ENCODE measurements at places on chromosomes 7 and 10.

GRCh38 chr7:134276951-134277350 is 39.8 kb downstream of the SLC35B4 start:
- no peak for DNase-seq

DNA sequence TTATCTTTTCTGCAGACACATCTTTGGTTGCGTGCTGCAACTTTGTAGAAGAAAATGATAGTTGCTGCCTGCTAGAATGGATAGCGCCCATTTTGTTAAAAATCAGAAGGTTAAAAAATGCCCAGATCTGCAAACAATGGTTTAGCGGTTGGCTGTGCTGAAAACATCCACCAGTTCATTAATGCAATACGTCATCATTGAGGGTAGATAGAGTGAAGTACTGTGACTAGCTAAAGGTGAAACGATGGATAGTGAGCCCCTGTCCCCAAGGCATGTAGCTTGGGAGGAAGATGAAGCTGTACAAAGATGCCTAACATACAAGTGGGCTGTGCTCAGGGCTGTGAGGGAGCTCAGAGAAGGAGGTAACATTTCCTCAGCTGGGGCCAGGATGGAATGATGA is 48.4 kb downstream of the TEX36 start:
- DNase-seq, result no peak

DNA sequence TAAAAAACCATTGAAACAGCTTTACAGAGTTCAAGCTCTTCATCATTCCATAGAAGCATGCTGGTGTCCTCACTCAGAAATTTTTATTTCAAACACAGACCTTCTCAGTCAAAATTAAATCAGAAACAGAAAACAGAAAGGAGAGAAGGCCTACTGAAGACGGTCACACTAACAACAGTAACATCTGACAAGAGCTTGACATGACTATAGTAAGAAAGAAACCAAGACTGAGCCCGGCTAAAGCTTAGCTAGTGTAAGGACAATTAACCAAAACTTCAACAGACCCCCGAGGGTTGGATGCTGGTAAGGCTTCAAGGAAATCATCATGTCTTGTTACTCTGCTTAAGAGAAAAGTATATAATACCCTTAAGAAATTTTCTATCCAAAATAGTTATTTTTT is 38.6 kb downstream of the MTPN start:
- no peak for DNase-seq

- DNase-seq, result no peak
Observed at GRCh38 chr10:73801253-73801590, 10.2 kb downstream of the NDST2 start.

DNA sequence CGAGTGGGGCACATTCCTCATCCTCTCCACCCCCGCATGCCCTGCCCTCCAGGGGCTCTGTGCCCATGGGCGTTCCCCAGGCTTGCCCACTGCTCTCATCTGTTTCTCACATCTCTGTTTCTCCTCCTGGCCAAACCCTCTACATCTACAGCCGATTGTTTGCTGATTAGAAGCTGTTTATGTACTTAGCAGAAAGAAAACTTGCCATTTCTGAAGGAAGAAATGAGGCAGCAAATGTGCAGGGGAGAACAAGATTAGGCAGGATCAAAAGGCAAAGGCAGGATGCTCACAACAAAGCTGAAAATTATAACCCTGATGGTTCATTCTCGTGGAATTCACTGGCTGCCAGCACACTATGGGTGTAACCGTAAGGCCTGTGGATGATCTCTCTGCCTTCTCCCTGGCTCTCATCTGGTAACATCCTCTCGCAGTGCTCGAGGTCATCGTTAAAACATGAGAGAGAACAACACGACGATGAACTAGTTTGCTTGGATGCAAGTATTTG is 111.6 kb upstream of the KLF14 start:
- DNase-seq, result no peak

DNA sequence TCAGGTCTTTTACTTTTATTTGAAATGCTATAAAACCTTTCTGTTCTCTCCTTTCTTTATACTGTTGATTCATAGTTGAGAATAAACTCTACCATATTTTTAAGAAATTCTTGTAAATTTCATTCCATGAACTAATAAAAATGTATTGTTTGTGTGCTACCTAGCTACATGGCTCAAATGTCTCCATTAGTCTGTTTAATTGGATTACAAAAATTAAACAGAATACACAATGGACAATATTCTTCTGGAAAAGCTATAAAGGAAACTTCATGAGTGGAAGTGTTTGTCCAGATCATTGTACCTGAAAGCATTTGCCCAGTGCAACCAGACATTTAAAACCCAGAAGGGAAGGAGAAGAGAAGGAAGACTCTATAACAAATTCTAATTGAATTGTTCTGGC is 20.1 kb downstream of the KCND2 start:
- no peak for DNase-seq

DNA sequence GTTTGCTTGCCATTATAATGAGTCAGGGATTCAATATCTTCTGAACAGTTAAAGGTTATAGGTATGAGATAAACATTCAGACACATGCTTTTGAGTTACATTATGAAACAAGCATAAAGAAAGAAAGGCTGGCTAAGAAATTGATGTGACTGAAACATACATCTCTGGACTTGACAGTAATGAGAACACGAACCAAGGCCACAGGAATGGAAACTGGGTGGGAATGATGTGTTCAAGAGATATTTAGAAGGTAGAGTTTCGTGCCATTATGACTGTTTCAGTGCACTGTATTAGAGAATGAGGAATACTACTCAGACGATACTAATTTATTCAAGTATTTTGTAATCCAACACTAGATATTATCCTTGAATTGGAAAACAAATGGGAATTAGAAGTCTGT is 332.1 kb upstream of the MAGI2 start:
- no peak for DNase-seq

DNA sequence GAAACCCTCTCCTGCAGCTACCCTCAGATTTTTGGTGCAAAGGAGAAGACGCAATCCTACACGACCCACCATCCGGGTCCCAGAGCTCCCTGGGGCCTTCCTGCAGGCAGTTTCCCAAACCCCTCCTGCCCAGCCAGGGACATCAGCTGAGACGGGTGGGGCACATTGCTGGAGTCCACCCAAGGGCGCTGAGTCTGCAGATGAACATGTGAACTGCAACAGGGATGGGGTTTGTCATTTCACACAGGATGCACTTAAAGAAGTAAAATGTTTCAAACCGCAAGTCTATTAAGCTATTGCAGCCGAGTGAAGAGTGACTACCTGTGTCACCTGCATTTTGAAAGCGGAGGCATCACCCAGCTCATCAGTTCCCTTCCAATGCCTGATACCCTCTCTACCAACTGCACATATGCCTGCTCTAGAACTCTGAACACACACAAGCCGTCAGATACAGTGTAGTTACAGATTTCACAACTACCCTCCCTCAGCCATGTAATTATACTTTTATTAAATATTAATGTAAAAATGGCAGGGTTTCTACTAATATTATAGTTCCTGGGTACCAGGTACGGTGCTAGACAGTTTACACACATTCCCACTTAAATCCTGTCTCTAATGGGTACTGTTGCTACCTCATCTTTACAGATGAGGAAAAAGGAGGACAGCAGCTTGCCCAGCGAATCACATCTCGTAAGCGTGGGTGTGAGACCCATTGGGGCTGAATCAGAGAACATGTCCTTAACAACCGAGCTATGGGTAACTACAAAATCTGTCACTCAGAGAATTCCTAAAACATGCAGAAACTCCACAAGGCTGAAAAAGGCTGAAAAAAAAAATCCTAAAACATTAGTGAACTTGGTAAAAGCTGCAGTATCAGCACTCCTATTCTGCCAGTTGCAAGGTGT is 71.2 kb downstream of the GRB10 start:
- DNase-seq, result no peak

DNA sequence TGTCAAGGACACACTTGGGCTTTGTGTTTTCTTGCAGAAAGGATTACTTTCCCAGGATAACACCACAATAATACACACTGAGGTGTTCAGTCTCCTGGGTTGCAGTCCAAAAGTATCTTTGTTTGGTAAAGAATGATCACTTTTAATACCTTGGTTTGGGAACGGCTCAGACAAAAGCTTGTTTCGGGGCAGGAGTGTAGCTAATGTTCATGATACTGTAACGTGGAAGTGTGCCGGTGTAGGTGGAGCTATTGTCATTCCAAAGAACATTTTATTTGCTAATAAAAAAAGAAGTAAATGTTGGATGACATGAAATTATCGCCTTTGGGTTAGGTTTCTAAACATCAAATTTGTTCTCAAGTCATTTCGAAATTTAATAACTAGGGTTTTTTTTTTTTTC is 1.2 kb downstream of the EIF4H start:
- no peak for DNase-seq

GRCh38 chr7:146002431-146003078 is 114.0 kb upstream of the CNTNAP2 start:
- no peak for DNase-seq

GRCh38 chr7:78090616-78091015 is 292.0 kb downstream of the PHTF2 start:
- no peak for DNase-seq

DNA sequence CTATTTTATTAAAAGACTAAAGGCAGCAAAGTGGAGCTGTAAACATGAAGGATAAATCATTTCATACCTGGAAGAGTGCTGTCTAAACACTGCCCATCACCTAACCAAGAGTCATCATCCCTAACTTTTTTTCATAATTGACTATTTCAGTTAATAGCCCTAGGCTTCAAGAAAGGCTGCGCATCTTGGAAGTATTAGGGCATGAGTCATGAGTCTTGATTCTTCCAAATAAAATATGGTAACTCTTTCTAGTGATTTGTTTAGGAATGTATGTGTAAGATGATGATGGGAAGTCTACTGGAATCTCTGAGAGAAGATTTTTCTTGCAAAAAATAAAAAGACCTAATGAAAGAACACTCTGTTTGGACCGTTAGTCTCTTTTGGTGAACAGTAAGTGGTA is 207.7 kb upstream of the AHR start:
- no peak for DNase-seq

- DNase-seq, result no peak
Observed at GRCh38 chr10:5234106-5234860, 37.6 kb downstream of the AKR1C4 start.

GRCh38 chr7:139913845-139914135 is 84.7 kb downstream of the TBXAS1 start:
- no peak for DNase-seq

DNA sequence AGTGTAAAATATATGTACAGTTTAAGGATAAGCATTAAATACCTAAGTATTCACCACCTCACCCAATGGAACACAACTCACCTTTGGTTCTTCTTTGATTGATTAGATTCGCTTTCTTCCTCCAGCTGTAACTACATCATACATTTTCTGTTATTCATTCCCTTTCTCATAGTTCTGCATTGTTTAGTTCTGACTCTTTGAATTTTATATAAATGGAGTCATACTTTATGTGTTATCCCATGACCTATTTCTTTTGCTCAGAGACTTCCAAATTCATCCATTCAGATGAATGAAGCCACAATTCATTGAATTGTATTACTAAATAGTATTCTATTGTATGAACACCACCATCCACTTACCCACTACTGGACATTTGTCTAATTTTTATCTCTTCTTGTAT is 12.3 kb downstream of the THNSL1 start:
- no peak for DNase-seq

GRCh38 chr10:90226517-90226916 is 525.1 kb downstream of the KIF20B start:
- no peak for DNase-seq

DNA sequence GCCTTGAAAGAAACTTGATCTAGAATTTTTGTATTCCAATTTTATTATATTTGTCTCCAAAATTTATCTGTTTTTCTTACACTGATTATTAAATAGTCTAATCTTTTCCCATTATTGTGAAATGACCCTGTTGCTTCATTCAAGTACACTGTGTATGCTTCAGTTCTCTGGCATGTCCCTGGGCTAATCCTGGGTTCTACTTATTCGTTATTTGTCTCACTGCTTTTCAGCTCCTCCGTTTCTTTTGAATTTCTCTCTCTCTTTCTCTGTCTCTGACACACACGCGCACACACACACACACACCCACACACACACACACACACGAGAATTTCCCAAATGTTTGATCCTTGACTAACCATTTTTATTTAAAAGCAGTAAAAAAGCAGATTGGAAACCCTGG is 768.6 kb downstream of the NRG3 start:
- no peak for DNase-seq

DNA sequence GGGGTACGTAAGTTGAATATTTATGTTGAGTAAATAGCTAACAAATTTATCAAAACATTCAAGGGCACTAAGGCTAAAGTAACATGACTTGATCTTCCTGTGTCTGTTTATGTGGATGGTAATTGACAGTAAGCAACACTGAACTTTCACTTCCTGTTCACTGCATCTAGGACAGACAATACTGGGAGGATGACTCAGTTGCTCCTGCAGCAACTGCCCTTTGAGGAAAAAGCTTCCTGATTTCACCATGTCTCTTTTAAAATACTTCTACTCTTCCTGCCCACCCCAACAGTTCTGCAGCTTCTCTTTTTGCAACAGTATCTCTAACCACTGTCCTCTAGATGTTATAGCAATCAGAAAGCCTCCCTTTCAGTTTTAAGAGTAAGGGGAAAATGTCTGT is 76.6 kb upstream of the HGF start:
- no peak for DNase-seq

DNA sequence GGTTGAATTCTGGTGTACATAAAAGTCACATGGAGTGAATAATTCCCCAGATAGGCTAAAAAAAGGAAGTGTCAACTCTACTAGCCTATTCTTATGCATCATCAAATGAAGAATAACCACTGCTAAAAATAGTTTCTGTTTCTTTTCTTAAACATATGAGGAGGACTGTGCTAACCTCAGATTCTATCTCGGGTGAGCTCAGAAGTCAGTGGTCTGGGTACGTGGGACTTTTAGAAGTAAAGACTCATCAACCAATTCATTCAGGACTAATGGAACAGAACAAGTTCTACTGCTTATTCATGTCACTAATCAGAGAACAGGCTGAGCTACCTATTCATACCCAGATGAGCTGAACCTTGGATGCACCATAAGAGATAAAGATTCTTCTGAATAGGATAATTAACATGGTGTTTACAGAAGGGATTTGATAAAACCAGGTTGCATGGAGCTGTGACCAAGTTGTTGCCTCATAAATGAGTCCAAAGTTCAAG is 9.5 kb upstream of the ASAH2 start:
- DNase-seq, result no peak

DNA sequence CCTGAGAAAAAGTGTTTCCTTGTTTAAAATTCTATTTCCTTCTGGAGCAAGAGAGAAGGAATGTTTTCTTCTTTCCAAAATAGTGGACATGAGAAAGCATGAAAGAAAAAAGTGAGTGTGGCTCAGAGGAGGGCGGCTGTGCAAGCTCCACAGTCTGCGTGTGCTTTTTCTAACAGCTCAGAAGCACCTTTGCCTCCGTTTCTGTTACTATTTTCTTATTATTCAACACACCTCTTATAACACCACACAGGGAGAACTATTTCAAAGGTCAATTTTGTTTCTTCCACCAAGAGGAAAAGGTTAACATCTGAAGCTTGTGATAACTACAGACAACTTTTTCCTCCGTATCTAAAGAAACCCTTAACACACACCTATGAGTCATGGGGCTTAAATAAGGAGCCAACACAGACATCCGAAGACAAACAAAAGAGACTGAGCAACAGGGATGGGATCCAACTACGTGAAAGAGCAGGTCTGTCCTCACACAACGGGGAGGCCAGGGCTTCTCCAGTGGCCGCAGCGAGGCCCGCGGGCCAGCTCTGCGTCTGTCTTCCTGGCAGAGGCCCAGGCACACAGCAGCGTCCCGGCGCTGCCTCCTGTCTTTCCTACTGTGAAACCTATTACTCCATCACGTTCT is 36.2 kb upstream of the NCAPG2 start:
- DNase-seq, result no peak

- DNase-seq, result no peak
Observed at GRCh38 chr7:108488768-108489538, 32.7 kb upstream of the NRCAM start.

- DNase-seq, result no peak
Observed at GRCh38 chr7:44937426-44937825, 41.4 kb downstream of the MYO1G start.

Measured in thoracic aorta (tissue), 2 donors.